NB4 (cell line): ENCODE measurements at places on chromosomes 11 and 22.

DNA sequence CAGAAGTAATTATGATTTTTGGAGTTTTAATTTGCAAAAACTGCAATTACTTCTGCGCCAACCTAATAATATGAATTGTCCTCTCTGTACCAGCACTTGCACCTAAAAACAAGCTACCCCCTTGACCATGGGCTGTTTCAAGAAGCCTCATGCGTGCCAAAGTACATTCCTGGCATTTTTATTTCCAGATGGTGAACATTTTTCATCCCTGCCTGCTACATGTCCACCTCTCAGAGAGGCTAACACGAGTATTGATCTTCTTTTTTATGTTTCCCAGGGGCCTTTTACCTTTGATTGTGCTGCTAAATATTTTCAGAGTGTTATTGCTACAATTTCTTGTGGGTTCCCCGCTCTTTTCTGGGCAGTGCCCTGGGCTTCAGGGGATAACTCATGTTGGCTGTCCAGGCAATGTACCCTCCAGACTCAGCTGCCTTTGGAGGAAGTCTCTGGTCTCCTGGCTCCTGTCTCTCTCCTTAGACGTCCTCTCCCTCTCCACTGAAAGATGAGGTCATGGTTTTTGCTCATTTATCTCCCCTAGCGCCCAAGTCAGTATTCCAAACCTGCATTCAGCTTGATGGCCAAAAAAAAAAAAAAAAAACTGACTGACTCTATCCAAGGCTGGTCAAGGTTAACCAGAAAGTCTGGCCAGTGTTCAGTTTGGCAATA lies 86.2 kb upstream of the ASPHD2 start:
- no peak for DNase-seq

GRCh38 chr11:638631-639331 lies 1.7 kb downstream of the DRD4 start:
- DNase-seq: no peak

GRCh38 chr11:33700502-33701271 lies at the start of gene C11orf91:
C11orf91 (minus strand) TSS chr11:33700826; CDS start chr11:33700740, 86 bp downstream.
- peak; percentile 96 for DNase-seq

DNA sequence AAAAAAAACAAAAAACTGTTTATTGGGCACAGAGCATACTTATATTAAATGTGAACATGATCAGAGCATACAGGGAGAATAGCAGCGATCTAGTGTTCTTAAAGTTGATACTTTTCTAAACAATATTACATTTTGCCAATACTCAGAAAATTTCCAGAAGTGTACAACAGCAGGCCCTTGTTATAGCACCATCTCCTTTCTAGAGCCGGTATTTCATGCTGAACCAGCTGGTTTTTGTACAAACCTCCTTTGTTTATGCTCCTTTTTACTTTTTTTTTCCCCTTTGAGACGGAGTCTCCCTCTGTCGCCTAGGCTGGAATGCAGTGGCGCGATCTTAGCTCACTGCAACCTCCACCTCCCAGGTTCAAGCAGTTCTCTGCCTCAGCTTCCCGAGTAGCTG lies 90.7 kb downstream of the PPP6R3 start:
- no peak for DNase-seq

DNA sequence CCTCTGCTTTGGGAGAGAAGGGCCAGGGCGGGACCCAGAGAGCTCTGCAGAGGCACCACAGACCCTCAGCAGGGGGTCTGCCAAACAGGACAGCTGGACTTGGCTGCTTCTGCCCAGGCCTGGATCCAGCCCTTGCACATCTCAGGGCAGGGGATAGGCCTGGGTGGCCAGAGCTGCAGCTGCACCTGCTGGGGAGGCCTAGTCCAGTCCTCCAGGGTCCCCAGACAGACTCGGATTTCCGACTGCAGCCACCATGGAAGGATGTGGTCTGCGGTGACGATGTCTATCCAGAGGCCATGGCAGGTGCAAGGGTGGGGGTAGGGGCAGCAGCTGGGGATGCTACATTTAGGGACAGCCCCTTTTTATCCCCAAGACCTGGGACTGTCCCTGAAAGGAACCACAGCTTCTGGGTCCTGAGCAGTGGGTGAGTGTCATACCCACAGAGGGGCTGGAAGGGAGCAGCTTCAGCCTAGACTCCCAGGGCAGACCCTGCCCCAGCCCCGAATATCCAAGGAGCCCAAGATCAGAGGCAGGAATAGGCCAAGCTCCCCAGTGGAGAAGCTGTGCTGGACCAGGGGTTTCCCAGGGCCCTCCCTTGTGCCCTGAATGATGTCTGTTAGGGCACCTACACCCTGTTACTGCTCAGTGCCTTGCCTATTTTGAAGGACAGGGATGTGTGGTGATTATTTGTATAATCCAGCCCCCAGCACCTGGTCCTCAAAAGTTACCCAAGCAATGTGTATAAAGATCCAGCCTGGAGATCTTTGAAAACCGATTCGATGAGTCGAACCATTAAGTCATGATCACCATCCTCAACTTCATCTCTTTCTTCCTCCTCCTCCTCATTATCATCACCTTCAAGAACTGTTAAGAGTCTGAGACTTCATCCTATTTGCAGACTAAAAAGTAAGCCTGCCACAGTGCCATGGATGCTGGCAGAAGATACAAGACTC lies 2.5 kb upstream of the IGLL5 start:
- peak; percentile 62 for DNase-seq

DNA sequence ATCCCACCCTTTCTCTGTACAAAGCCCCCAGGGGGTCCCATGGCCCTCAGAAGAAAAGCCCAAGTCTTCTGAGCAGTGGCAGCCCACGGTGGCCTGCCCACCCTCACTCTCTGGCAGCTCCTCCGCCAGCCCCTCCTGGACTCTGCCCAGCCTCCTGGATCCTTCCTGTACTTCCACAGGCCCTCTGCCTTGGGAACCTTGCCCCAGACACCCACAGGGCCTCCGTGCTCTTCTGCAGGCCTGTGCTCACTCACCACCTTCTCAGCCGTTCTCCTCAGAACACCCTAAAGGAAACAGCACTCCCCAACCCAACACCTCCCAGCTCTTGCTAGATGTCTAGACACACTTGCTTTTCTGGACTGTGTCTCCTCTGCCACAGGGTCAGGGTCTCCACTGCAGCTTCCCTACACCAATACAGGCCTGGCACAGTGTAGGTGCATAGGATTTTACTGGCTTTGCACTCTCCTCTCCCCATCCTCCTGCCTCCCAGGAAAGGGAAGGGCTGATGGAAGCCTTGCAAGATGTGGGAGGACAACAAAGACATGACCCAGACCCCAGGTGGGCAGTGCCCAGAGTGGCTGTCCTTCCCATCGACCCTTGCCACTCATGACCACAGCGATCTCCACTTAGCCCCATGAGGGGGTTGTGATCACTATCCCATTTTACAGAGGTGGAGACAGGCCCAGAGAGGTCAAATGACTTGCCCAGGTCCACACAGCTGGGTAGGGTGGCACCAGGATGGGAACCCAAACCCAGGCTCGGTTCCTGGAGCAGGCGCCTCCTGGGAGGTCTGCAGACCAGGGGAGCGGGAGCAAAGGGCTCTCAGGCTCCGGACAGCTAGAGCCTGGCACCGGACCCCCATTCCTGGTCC lies 2.0 kb downstream of the SCARF2 start:
- DNase-seq: no peak

DNA sequence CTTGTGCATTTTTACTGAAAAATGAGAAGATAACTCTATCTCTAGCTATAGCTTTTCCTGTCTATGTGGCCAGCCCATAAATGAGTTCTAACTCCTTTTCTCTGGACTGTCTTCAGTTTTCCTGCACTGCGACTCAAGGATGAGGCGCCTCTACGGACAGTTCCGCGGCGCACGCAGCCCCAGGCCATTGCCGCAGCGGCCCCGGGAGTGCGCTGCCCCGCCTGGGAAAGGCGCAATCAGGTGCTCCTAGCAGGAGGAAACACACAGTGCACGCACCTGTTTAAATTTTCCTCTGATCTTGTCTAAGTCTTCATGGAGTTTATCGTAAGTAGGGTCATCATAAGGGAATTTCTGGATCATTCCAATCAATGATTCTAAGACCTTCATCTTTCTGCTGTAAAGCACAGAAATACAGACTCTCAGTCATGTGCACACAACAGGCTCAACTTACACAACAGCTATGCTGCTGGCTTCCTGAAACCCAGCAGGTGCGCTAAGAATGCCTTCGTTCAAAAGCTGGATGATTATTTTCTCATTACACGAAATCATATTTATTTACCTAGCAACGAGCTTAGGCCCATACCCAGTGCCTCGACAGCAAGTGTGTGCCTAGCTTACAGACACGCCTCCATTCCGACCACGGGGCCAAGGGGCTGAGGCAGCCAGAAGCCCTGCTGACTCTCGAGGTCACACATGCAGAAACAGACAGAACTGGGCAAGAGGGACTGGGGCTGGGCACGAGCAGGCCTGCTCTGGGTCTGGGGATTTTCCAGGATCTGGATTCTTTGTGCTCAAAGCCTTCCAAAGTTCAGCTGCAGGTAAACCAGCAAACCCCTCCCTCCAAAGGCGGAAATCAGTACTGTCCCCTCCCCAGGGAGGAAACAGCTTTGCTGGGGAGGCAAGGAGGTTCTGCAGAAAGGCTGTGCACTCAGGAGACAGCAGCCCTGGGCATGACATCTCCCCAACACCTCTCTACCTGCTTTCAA lies 7.2 kb downstream of the LTO1 start:
- no peak for DNase-seq

GRCh38 chr11:47264521-47264920 lies 5.4 kb upstream of the MADD start:
- DNase-seq: no peak

DNA sequence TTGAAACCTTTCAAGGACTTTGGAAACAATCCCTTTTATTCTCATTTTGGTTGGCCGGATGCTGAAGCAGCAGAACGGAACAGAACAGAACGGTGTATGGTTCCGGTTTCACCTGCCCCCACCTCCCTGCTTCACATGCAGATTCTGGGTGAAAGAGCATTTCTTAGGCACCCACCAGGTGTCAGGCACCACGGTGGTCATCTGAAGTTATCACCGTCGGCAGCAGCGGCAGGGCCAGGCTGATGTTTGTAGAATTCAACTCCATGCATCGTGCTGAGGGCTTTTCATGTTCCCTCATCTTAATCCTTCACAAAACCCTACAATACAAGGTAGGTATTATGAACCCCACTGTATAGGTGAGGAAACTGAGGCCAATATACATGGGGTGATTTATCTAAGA lies 13.6 kb upstream of the PHF21B start:
- DNase-seq: no peak

DNA sequence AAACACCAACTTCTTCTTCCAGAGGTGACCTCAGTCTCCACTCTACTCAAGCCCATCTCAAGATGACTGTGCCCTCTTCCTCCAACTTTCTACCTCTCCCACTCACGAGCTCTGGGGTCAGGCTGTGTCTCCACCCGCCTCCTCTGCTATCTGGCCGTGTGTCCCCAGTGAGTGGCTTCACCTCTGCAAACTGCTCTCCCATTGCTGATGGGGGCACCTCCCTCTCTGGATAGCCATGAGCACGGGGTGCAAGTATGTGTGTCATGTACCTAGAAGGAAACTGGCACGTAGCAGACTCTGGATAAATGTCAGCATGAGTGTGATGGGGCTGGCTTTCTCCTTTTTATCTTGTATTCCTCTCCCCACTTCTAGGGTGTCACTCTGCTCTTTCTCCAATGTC lies 18.3 kb upstream of the RAC2 start:
- DNase-seq: no peak

GRCh38 chr11:75145196-75145971 lies 5.5 kb upstream of the SLCO2B1 start:
- DNase-seq: no peak

DNA sequence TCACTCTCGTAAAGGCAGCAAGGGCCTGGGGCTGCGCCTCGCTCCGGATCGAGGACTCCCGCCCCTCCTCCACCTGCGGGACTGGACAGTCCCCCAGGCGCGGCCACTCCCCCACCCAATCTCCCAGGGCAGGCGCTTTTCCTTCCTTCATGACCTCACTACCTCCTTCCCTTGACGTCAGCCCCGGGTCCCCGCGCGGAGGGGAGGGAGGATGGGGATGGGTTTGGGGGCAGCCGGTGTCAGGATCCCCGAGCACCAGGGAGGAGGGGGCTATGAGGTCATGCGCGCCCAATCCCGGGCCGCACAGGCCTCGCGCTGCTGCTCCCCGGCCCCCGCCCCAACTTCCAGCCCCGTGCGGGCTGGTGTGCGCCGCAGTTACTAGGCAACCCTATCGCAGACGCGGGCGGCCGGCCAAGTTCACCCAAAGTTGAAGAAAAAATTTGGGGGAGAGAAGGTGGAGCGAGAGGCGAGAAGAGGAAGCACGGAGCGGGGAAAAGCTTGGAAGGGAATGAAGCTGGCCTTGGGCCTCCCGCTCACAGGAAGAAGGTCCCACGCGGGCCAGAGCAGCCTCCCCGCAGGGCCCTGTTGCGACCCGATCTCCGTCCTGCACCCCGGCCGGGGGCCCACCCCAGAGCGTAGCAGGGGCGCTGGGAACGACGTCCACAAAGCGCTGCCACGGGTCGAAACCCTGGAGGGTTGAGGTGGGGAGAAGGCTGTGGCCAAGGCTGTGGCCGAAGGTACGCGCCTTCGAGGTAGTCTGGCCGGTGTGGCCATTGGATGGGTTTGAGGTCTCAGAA lies 8.3 kb downstream of the WT1 start:
- no peak for DNase-seq

- peak; percentile 71 for DNase-seq
Measured at GRCh38 chr22:40534379-40535188, 101.9 kb downstream of the MRTFA start.

DNA sequence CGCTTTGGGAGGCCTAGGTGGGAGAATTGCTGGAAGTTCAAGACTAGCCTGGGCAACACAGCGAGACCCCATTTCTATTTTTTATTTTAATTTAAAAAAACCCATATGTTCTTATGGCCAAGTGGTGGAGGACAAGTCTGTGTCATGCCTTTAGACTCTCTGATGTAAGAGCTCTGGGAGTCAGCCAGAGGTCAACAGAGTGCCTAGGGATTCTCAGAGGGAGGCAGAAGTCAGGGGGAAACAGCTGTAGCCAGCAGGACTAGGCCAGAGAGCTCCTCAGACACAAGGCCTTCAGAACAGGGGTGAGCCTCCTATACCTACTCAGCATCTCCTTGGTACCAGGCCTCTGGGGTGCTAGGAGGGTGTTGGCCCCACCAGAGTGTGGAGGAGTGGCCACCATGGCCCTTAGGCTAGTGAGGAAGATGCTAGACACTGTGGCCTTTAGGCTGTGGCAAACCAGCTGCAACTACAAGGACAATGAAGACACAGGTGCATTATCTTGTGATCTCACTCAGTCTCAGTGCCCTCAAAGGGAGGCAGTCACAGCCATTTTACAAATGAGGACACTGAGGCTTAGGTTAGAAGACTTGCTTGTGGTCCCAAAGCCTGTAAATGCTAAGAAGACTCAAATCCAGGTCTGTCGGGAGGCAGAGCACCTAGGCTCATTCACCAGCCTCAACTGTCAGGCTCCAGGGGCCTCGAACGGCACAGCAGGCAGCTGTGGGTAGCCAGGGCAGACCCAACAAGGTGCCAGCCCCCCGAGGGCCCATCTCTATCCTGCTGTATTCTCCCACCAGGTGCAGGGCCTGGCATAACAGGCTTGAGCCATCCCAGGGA lies 5.0 kb downstream of the ZP1 start:
- DNase-seq: peak; percentile 38

DNA sequence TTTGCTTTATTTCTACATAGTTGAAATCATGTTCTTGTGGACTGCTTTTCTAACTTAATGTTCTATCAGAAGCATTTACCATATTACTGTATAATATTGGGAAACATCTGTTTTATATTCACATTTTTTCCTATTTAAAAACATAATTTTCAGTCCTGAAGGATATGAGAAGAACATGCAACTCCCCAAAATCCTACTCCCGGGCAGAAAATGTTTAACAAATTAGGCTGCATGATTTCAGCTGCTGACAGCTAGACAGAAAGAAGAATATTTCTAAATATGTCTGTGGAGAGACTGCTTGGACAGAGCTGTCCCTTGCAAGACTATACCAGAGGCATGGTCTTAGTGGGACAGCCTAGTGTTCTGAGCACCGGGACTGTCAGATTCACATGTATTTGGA lies 15.7 kb upstream of the AMPD3 start:
- no peak for DNase-seq

- no peak for DNase-seq
Measured at GRCh38 chr11:92225568-92226330, 1.1 kb downstream of the FAT3 start.
